ENCODE measurements at places on chromosomes 6 and 20. TPM values are rescaled to one million over a fixed set of nuclear protein-coding genes. Genes with fewer than 3 reads are reported as not detected.

DNA sequence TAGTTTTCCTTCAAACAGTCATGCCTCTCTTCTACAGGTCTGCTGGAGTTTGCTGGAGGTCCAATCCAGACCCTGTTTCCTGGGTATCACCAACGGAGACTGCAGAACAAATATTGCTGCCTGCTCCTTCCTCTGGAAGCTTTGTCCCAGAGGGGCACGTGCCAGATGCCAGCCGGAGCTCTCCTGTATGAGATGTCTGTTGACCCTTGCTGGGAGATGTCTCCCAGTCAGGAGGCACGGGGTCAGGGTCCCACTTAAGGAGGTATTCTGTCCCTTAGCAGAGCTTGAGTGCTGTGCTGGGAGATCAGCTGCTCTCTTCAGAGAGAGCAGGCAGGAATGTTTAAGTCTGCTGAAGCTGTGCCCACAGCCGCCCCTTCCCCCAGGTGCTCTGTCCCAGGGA, 666.9 kb downstream of the FRK start:
- DNase-seq, result peak; percentile 27

The GHRH gene
- total RNA-seq, result not detected

- no peak for DNase-seq
Measured at GRCh38 chr6:47379328-47379727, 69.6 kb upstream of the TNFRSF21 start.

- peak; percentile 69 for DNase-seq
Measured at GRCh38 chr6:149484733-149485700, at the start of gene ZC3H12D. Gene ZC3H12D (minus strand): TSS chr6:149485014. CDS start chr6:149474543, 10,471 bp downstream.

The SIRPB2 gene
- total RNA-seq, result 32.2 TPM

DNA sequence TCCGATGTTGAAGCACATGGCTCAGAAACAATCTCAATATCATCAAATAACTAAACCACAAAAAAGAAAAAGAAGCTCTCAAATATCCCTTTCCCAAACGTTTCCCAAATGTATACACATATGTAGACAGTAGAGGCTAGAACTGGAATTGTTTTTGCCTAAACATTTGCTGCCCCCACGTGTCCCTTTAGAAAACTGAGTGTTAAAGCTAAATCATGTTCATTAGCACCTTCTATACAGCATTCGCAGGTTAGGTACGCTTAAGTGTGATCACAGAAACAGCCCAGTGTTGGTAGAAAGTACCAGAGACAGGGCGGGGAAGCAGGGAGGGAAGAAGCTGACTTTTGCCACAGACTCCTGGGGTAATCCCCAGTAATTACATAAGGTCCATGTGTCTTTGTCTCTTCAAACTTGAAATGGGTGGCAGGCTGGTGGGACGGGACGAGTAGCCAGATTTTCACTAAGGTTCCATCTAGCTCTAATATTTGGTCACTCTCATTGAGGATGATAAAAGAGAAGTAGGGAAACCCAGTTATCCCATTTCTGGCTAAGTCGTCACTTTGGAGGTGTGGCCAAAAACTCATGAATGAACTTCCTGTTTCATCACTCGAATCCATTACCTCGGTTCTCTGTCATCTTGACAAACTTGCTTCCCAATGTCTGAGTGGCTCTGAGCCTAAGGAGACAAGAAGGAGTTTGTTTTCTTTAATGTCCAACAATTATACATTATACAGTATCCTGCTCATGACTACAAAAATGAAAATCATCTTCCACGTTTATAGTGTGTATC, 15.0 kb upstream of the TFAP2A start:
- DNase-seq, result no peak

- DNase-seq, result no peak
Measured at GRCh38 chr20:60091861-60092260, 133.6 kb downstream of the CDH26 start.

The RGS17 gene
- 0.59 TPM for total RNA-seq

The ALDH5A1 gene
- total RNA-seq, result 13.8 TPM

- DNase-seq, result no peak
Measured at GRCh38 chr6:36733300-36733699, 35.7 kb downstream of the RAB44 start.

The ACTL10 gene
- 1.3 TPM for total RNA-seq

- no peak for DNase-seq
Measured at GRCh38 chr6:167734662-167735083, 92.0 kb upstream of the AFDN start.

Data from lower lobe of right lung (tissue), 2 donors.